H9 (cell line): ENCODE measurements at places on chromosomes 5 and 9.

GRCh38 chr5:30808996-30809395 is 384.5 kb upstream of the CDH6 start:
- H3K36me3 ChIP-seq, result peaks cover 4% of the 10 kb centered on the region; the same call in 2 of the 3 replicates
- H3K4me3 ChIP-seq, result no peak overlapping the region
- H3K27me3 ChIP-seq, result no peaks in the 10 kb centered on the region
- H3K27ac ChIP-seq, result no peak overlapping the region
- peaks cover 3% of the 10 kb centered on the region; the same call in 1 of the 2 replicates for H3K4me1 ChIP-seq
- DNase-seq, result no peak

- no peak for DNase-seq
- peaks cover 6% of the 10 kb centered on the region for H3K36me3 ChIP-seq
- no peaks in the 10 kb centered on the region for H3K27me3 ChIP-seq
- no peaks in the 10 kb centered on the region for H3K4me1 ChIP-seq
Observed at GRCh38 chr5:143101121-143101520, 302.4 kb downstream of the NR3C1 start.

GRCh38 chr9:111926421-111926875 is 29.8 kb downstream of the UGCG start:
- peaks cover 4% of the 10 kb centered on the region; the same call in 2 of the 3 replicates for H3K36me3 ChIP-seq
- H3K27ac ChIP-seq, result no peak overlapping the region
- no peak for DNase-seq
- no peaks in the 10 kb centered on the region for H3K27me3 ChIP-seq
- no peaks in the 10 kb centered on the region for H3K4me1 ChIP-seq

DNA sequence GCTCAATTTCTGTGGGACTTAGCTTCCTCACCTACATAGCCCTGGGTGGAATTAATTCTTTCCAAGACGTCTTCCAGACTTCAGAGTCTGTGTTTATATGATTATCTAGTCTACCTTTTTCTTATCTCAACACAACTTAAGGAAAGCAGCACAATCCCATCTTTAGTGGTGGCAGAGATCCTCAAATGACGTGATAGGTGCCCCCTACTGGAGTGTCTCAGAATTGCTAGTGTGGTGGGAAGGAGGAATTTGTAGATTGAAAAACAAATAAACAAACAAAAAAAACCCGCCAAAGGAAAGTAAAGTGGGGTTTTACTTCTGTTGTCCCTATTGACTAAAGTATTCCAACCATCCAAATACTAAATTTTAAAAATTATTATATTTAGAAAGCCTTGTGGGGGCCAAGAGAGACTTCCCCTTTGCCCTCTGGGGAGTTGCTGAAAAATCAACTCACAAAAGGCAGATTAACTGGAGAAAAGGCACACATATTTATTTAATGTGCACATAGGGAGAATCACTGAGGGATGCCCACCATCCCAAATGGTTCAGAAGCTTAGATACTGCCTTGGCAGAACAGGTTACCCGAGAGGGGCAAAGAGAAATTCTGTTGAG is 283.3 kb downstream of the TMEM167A start:
- H3K4me1 ChIP-seq, result peaks cover 8% of the 10 kb centered on the region
- peak; percentile 44 for DNase-seq

GRCh38 chr5:154375329-154376008 is 70.3 kb upstream of the SAP30L start:
- H3K4me1 ChIP-seq, result peaks cover 1% of the 10 kb centered on the region; the same call in 1 of the 2 replicates
- H3K4me3 ChIP-seq, result no peak overlapping the region
- H3K36me3 ChIP-seq, result no peaks in the 10 kb centered on the region
- DNase-seq, result no peak
- no peaks in the 10 kb centered on the region for H3K27me3 ChIP-seq
